H1 (cell line): ENCODE measurements at places on chromosomes 16 and 17.

DNA sequence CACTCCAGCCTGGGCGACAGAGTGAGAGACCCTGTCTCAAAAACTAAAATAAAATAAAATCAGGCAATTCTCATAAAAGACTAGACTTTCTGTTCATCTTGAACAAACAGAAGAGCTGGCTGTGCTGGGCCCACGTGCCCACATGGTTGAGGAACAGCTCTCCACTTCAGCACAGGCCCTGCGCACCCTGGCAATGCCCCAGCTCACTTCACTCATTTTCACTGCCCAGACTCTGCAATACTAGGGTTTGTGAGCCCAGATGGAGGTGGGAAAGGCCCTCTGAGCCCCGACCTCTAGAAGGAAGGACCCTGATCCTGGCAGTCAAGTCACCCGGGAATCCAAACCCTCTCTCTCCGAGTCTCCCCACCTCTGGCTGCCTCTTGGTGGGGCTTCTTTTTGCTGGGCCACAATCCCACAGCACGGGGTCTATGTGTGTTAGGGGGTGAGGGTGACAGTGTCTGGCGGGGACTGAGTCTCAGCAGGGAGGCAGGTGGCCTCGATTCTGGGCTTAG lies 14.8 kb downstream of the MYLK3 start:
- no peak for DNase-seq

DNA sequence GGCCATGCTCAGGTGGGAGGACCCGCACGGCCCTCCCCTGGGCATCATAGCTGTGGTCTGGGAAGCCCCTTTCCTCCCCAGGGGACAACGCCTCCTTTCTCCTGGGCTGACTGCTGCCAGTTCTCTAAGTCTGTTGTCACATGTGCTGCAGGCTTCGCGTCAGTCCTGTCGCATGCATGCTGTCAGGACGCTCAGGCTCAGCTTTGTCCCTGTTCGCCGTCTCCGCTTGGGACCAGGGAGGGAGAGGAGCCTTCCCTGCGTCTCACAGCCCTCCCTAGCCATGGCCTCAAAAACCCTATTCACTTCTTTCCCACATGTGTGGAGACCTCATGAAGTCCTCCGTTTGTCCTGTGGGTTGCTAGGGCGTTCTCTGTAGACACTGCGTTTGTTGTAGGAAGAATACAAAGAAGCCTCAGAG lies 21.4 kb downstream of the LDHD start:
- DNase-seq: no peak

DNA sequence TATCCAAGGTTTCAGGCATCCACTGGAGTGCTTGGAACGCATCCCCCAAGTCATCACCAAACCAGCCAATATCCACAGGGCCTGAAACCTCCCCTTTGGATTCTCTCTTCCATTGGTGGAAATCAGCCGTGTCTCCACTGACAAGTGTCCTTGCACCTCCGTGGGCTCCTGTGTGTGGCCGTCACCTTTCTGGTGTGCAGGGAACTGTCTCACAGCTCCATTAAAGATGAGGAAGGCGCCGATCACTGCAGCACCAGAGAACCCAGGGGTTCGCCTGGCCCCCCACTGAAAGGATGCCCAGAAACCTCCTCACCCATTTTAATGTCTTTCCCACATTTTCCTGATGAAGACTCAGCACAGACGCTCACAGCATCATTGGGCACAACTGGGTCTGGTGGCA lies 17.8 kb upstream of the METRNL start:
- peak; percentile 16 for DNase-seq

DNA sequence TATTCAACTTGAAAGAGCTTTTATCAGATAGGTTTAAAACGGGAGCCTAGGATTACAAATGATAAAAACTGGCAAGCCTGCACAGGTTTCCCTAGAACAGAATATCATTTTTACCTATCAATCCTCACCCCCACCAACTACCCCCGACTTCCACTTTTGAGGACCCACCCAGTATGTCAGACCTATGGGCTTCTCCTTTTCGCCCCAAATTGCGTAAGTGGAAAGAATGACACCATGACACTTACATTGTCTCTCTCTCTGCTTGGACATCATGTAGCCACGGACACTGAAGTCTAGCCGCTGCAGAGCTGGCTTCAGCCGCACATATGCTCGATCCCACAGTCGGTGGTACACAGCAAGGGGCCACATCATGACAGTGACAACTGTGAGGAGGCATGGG lies 7.4 kb upstream of the PSMC3IP start:
- DNase-seq: no peak

GRCh38 chr17:80025140-80025539 lies 10.5 kb downstream of the TBC1D16 start:
- no peak for DNase-seq

DNA sequence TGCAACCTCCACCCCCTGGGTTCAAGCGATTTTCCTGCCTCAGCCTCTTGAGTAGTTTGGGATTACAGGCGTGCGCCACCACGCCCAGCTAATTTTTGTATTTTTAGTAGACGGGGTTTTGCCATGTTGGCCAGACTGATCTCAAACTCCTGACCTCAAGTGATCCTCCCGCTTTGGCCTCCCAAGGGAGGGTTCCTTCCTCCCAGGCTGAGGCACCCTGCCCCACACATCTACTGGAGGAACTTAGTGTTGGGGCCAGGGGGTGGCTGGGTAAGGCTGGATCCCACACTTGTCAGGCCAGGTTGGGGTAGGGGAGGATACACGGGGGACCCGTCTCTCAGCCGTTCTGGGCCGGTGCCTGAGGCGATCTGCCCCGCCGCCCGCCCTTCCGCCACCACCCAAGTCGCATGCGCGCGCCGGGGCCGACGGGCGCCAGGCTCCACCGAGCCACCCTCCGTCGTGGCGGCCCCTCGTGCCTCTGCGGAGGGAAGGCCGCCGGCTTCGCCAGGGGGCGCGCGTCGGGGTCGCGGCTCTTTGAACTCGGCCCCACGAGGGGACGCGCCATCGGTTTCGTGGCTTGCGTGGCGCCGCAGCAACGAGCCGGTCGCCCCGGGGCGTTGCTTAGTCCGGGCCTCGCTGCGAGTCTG lies 15.9 kb downstream of the GRB7 start:
- DNase-seq: no peak

DNA sequence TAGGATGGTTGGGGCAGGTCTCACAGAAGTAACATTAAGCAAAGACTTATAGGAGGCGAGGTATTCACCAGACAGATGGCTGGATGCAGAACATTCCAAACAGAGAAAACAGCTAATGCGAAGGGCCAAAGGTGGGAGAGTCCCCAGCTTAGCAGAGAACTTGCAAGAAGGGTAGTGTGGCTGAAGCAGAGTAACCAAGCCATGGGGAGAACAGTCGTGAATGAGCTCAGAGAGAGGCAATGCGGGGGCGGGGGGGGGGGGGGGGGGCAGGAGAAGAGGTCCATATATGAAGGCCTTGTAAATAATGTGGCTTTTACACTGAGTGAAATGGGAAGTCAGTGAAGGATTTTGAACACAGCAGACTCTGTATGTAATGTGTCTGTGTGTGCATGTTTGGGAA lies 81.3 kb downstream of the SMG6 start:
- no peak for DNase-seq

GRCh38 chr17:41448506-41448905 lies 7.7 kb upstream of the KRT38 start:
- no peak for DNase-seq

DNA sequence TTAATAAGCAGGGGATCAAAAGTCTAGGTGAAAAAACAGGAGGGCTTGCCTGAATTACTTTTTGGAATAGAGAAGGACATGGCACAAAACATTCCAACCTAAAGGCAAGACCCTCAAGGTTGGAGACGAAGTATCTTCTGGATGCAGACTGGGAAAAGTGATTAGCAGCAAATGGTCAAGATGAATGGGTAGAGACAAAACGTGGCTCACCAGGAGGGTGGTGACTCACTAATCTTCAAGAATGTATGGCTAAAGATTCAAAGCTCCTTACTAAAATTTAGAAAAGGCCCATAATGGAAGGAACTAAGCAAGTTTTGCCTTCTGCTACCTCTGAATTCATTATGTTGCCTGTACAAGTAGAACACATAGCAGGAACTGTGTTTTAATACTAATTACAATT lies 469.5 kb upstream of the RBFOX1 start:
- DNase-seq: peak; percentile 5
